Activated naive CD8-positive, alpha-beta T cell treated with anti-CD3 and anti-CD28 coated beads, Interleukin-2, amount 50 U/mL, for 16 hours (primary cell): ENCODE measurements at places on chromosomes 11 and 22.

GRCh38 chr22:18130018-18130417, 19.4 kb downstream of the TUBA8 start:
- no peak for DNase-seq

- no peak for DNase-seq
These were observed 60.6 kb upstream of the ARHGAP20 start for GRCh38 chr11:110772863-110773262.

DNA sequence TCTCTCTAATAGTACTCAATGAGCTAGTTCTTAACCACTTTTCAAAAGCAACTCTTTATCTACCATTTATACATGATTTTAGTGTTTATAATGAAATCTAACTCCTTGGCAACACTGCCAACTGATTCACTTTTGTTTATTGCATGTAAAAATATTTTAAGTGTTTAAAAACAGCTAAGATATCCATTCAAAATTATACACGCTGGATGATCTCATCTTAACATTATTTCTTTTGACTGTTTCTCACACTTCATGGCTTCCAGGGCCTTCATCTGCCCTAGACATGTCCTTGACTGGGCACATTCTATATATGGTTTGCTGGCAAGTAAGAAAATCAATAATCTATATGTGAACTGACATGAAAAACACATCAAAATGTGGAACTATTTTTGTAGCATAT, 414.6 kb upstream of the LUZP2 start:
- DNase-seq: no peak

GRCh38 chr11:115920841-115921480, 416.7 kb upstream of the CADM1 start:
- no peak for DNase-seq

GRCh38 chr11:129992161-129992944, 10.3 kb downstream of the PRDM10 start:
- DNase-seq: no peak

DNA sequence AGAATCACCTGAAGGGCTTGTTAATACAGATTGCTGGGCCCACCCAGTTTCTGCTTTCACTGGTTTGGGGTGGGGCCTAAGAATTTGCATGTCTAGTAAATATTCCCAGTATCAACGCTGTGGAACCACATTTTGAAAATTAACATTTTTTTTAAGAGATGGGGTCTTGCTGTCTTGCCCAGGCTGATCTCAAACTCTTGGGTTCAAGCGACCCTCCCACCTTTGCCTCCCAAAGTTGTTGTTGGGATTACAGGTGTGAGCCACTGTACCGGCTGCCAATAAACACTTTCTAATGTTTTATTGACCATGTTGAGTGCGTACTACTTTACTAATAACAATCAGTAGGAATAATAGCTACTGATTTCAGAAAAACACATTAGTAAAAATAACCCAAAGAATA, 2.5 kb downstream of the EIF4G2 start:
- DNase-seq: no peak

DNA sequence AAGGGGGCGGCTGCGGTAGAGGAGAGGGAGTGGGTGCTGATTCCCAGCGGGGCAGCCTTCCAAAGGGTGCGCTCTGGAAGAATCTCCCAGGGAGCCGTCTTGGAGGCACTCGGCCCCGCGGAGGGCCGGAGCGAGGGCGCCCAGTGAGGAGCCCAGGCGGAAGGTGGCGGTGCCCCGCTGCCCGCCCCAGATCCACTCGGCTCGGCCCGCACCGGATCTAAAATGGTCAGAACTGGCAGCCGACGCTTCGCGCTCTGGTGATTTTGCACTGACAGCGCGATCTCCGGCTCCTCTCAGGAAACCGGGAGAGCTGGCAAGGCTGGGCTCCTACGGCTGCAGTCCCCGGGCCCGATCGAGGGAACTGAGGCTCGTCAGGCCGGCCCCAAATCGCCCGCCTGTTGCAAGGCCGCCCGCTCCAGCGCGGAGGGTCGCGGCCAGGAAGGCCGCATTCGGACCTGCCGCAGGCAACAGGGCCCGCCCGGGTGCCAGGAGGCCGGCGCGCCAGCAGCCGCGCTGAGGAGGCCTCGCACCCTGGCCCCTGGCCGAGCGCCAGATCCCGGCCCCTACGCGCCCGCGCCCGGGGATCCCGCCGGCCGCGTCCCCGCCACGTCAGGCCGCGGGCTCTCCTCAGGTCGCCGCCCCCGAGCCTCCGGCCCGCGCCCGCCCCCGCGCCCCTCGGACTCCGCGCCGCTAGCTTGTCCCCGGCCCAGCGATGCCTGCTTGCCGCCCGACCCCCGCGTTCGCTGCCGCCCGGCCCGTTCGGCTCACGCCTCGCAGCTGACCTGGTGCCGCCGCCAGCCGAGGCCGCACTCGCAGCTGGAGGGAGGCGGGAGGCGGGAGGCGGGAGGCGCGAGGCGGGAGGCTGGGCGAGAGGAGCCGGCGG, at the start of gene KLHL22:
TSS of gene KLHL22 (minus strand) at position 818 of the 883 bp plus-strand sequence. CDS start 6,584 bp downstream, outside the sequence.
- no peak for DNase-seq

DNA sequence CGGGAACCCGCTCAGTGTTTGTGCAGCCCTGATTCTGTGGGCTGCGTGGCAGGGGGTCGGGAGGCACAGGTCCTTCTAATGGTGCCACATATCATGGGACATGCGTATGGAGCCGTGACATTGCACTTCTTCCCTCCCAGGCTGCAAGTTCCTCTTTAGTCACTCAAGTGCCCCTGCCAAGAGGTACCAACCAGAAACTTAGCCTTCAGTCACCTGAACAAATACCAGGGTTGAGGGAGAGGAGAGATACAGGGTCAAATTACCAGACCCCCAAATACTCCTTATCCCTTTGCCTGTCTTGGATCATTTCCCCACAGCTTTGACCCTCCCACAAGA, 209.1 kb downstream of the BUD13 start:
- DNase-seq: no peak

DNA sequence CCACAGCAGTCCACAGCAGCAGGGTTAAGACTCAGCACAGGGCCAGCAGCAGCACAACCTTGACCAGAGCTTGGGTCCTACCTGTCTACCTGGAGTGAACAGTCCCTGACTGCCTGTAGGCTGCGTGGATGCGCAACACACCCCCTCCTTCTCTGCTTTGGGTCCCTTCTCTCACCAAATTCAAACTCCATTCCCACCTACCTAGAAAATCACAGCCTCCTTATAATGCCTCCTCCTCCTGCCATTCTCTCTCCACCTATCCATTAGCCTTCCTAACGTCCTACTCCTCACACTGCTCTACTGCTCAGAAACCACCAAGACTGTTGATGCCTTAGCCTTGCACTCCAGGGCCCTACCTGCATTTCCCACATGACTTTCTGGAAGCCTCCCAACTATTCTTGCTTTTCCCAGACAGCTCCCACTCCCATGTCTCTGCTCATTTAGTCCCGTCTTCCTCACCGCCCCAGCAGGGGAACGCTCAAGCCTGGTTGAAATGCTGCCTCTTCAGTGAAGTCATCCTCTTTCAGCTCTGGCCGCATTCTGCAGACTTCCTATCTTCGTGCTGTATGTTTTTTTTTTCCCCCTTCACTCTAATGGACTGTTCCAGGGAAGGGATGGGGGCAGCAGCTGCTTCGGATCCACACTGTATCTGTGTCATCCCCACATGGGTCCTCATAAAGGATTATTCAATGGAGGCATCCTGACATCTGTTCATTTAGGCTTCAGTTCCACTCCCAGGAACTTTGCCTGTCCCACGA, 3.3 kb downstream of the IL18BP start:
- DNase-seq: no peak

DNA sequence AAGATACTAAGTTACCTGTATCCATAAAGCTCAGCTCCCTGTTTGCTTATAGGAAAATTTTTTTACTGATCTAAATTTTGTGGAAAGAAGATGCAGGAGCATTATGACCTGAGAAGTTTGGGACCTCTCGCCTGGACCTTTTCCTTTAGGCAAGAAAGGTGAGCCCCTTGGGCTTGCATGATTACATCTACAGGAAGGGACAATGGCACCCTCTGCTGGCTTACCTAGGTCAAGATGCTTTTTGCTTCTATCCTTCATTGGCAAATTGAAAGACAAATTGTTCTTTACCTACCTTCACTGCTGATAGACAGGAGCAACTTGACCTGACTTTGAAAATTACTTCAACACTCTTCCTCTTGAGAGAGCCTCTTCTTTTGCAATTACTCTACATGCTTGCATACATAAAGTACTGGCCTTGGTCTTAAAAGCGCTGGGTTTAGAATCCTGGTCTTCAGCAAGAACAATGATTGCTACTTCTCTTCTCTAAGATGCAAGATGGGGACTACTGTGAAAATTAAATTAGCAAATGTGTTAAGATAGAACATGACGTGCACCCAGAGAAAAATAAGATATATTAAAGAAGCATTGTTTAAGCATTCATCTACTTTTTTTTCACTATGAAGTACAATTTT, 147.2 kb downstream of the TRPC6 start:
- no peak for DNase-seq

- DNase-seq: no peak
These were observed 154.6 kb upstream of the TRPC6 start for GRCh38 chr11:101738452-101738851.

DNA sequence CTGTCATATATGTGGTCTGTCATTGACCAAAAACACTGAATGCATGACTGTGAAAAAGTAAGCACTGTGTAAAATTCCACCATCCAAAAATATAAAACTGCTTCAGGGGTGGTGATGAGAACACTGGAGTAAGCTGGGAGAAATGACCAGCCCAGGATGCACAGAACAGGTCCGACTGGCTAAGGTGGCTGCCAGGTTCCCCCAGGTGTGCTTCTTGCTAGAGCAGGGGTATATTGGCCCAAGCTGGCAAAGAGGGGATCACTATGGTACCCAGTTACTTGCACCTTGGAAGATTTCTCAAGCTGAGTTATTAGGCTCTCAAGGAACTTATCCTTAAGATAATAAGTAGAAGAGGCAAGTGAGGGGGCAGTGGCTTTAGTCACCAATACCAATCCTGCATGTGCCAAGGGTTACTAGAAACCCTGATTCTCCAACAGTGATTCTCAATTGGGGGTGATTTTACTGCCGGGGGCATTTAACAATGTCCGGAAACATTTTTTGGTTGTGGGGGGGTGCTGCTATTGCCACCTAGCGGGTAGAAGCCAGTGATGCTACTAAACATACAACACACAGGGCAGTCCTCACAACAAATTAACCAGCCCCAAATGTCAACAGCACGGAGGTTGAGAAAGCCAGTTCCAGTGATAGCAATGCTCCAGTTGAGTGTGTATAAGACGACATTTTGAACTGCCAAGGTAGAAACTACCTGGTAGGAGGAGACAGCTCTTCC, 15.7 kb downstream of the SNU13 start:
- DNase-seq: no peak

GRCh38 chr11:696955-697491, 1.4 kb downstream of the TMEM80 start:
- DNase-seq: no peak

DNA sequence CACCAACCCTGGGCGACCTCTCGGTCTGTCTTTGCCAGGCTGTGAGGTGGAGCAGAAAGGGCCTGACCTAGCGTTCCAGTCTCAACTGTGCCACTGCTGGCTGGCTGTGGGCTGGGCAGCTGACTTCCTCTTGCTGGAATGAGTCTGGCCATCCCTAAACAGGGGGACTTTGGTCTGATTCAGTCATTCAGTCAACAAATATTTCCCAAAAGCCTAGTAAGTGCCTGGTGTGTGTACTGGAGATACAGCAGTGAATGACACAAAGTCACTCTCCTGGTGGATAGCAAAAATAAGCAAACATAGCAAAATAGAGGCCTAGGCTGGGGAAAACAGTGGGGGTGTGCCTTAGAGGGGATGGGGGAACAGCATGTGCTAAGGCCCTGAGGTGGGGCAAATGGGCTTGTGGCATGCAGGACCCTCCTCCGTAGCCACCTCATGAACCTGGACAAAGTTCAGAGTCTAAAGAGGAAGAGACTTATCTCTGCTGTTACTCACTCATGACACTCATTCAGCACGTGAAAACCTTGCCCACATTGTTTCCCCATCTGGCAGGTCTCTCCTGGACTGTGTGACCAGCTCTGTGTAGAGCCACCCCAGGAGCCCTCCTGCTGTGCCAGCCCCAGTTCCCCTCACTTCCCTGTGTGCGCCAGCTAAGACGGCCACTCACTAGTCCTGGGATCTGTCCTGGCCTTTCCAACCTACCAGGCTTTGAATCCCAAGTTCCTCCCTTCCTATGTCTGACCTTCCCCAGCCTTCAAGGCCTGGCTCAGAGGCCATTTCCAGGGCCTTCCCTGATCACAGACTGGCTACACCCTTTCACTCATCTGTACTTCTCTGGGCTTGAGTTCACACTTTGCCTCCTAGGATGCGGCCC, 4.7 kb downstream of the GUCD1 start:
- no peak for DNase-seq

DNA sequence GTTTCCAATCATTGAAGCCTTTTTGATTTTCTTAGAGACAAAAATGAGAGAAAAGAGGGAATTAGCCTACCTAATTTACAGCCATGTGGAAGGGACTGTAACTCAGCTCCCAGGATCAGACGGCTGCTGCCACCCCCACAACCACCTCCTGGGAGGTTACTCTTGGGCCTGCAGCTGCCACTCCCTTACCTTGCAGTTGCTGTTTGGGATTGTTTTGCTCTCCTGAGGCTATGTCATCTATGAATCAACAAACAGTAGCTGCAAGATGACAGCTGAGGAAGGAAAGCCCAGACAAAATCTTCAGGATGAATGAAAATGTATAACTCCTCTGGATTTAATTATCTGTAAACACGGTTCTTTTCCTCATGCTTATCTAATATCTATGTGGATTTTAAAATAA, 28.0 kb upstream of the ZC3H12C start:
- no peak for DNase-seq

GRCh38 chr22:46863794-46864193, 101.3 kb downstream of the TBC1D22A start:
- DNase-seq: no peak

GRCh38 chr22:22951035-22951434, 63.4 kb downstream of the IGLL5 start:
- no peak for DNase-seq

GRCh38 chr11:79363256-79363655, 77.6 kb downstream of the TENM4 start:
- no peak for DNase-seq

- DNase-seq: no peak
These were observed 36.6 kb downstream of the PDGFB start for GRCh38 chr22:39208013-39208680.

GRCh38 chr22:48948575-48949170, 879.0 kb downstream of the BRD1 start:
- no peak for DNase-seq

- DNase-seq: no peak
These were observed 6.1 kb upstream of the CD82 start for GRCh38 chr11:44559207-44559939.
